ENCODE measurements at places on chromosomes 13 and 19. TPM values are rescaled to one million over a fixed set of nuclear protein-coding genes. Genes with fewer than 3 reads are reported as not detected.
A peak's percentile ranks its signal among the peaks of the same experiment; 100 is the strongest.

- no peak for DNase-seq
These were observed 81.4 kb downstream of the KCTD15 start for GRCh38 chr19:33878030-33878544.

- no peak for DNase-seq
These were observed 1.8 kb downstream of the APOC4 start for GRCh38 chr19:44943801-44944249.

GRCh38 chr19:44818466-44819031 is 9.6 kb downstream of the BCAM start:
- DNase-seq = no peak

GRCh38 chr19:5536337-5536894 is 31.3 kb downstream of the TINCR start:
- DNase-seq = no peak

GRCh38 chr13:30934381-30934780 is 1.9 kb downstream of the TEX26 start:
- no peak for DNase-seq

DNA sequence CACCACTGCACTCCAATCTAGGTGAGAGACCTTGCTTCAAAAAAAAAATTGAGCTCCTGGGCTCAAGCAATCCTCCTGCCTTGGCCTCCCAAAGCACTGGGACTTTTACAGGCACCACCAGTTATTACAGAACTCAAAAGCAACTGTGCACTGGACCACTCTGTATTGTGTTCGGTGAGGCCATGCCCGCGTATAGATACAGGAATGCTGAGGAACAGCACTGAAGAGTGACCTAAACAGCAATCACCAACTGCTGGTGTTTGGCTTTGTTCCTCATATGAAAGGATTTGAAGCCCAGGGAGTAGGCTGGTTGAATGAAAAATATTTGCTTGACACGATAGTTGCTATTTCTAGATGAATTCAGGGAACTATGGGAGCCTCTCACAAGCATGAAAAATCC is 29.5 kb downstream of the SLC25A30 start:
- DNase-seq = no peak

DNA sequence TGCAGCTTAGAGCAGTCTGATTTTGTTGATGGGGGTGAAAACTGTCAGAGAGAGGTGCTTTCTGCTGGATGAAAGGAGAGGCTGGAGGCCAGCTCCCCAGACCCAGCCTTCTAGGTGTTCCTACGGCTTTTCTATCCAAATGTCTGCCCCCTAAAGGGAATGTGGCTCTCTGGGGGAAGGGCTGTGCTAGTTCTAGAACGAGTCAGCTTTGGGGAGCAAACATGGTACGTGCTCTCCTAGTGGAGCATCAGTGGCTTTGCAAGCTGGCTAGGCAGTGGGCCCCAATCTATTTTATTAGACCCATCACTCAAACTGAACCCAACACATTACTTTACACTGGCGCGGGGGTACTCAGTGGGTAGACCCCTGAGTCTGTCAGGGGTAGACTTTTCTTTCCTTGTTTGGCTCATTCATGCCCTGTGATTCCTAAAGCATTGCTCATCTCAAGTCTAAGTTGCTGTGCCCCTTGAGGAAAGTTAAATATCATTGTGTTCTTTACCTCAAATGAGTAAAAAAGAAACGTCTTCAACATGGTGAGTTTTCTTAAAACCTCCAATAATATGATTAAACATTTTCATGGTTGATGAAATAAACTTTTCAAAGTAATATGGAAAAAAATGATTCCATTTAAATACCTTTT is 254.9 kb downstream of the DLEU7 start:
- no peak for DNase-seq

The SIX5 gene
- 2.2 TPM for total RNA-seq

DNA sequence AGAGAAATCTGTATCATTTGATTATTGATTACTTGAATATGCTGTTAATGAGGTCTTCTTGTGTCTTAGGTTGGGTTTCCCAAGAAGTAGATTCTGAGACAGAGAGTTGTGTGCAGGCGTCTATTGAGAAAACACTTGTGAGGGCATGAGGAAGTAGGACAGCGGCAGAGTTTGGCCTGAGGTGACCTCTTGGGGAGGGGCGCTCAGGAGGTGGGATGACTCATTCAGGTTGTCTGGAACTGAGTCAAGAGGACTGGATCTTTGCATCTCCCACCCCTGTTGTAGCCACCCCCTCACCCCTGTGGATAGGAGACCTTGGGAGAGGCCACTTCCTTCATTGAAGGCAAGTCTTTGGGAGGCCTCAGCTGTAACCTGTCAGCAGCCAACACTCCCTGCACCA is 35.2 kb upstream of the WDFY2 start:
- no peak for DNase-seq

DNA sequence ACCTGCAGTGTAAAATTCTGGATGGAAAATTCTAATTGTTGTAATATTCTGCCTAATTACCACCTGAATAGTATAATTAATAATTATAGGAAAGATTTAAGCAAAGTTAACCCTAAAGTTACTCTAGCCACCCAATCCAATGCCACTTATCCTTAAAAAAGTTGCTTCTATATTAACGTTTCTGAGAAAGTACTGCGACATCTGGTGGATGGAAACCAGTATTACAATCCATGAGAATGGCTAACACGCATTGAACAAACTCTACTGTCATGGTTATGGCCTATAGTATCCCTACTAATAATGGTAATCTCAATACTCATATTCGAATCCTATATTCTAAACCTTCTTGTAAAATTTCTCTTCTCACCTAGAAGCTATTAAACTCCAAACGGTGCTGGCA is 1551.8 kb downstream of the SLITRK1 start:
- no peak for DNase-seq

GRCh38 chr19:19057317-19057716 is 6.5 kb upstream of the SLC25A42 start:
- no peak for DNase-seq

DNA sequence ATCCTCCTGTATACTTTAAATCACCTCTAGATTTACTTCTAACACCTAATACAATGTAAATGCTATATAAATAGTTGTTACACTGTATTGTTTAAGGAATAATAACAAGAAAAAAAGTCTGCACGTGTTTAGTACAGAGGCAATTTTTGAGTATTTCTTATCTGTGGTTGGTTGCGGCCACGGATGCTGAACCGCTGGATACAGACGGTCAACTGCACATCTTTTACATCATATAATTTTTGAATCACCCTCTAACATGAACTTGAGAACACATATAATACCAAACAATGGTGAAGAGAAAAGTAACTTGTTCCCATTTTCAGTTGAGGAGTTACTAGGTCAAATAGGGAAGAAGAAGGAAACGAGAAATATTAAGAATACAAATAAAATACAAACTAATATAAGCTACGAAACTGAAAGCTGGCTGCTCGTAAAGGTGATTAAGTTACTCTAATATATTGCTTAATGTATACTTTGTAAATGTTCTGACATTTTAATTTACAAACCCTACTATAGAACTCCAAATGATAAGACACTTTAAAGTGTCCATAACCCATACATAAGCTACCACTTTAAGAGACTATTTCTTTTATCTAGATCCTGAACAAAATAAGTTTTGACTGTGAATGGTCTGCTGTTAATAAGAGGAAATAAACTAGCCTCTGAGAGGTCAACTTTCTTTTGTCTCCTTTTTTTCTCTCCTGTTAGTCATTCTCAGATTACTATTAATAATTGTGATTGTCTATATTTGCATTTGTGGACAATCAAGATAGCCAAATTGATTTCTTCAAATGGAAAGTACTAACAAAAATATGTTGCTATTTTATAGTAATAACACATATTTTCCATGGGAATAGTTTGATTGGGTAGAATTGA is 457.4 kb downstream of the DIAPH3 start:
- DNase-seq = no peak

GRCh38 chr13:37616131-37616530 is 17.6 kb upstream of the POSTN start:
- no peak for DNase-seq

GRCh38 chr13:50711996-50712395 is 131.5 kb downstream of the DLEU7 start:
- no peak for DNase-seq

DNA sequence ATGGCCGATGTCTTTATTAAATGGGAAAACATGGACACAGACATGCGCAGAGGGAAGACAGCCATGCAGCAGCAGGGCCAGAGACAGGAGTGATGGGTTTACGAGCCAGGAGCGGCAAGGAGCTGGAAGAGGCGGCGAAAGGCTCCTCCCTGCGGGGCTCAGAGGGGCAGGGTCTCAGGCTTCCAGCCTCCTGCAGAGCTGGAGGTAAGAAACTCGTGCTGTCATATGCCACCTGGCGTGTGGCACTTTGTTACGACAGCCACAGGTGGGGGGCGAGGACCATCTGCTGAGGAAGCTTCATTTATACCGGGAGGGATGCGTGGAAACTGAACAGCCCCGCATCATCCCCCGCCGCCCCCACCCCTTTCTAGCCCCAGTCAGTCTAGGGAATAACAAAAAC is 52.0 kb upstream of the SPACA7 start:
- no peak for DNase-seq

GRCh38 chr13:59721926-59722910 is 441.5 kb downstream of the DIAPH3 start:
- DNase-seq = peak; percentile 4

DNA sequence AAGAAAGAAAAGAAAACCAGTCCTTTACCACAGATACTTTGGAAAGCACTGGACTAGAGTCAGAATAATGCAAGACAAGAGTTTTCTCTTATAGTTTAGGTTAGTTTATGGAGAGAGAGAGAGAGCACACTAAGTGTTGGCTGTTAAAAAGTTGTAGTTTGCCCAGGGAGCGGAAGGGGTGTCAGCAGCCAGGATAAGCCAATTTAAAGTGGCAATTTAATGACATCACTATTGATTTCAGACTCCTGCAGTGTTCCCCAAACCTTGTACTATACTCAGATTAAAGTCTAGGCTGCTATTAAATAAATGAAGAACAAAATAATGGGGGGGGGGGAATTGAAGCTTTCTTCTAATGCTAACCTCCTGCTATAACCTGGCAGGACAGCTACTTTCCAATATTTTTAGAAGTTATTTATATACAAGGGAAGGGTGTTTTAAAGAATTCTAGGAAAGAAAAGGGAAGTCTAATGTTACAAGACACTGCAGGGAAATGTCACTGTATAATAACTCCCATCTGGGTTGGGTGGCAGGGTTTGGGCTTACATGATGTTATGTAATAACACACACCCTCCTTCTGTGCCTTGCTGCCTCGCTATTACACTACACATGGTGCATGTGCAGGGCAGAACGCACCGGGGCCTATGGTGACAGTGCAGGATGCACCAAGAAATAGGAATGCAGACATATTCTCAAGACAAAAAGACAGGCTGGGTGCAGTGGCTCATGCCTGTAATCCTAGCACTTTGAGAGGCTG is 19.9 kb downstream of the TPT1 start:
- DNase-seq = no peak

DNA sequence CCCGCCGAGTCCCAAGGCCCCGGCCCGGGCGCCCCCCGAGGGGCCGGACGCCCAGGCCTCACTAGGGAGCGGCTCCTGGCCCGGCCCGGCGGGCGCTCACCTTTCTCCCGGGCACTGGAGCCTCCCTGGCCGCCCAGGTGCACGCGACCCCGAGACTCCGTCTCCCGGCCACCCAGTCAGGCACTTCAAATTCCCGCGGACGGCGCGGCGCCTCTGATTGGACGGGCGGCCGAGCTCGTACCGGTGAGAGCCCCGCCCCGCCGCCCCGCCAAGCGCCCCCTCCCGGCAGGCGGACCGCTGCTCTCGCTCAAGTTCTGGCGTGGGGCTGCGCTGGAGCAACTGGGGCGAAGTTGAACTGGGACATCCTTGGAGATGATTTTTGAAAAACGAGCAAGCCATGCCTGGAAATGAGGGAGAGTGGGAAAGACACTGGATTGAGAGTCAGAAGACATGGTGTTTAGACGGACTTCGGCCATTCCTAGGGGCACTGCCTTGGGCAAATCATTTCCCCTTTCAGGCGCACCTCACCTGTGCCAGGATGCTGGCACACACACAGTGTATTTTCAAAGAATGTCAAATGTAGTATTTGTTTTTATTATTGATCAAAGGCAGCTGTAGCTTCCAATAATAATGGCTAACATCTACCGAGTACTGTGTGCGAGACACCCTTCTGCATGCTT is 485.3 kb downstream of the UQCRFS1 start:
- DNase-seq = peak; percentile 50

GRCh38 chr19:2747349-2747748 is 7.5 kb upstream of the SLC39A3 start:
- DNase-seq = no peak

- DNase-seq = no peak
These were observed 16.5 kb upstream of the GGACT start for GRCh38 chr13:100604918-100605710.

The FFAR1 gene
- total RNA-seq = not detected

DNA sequence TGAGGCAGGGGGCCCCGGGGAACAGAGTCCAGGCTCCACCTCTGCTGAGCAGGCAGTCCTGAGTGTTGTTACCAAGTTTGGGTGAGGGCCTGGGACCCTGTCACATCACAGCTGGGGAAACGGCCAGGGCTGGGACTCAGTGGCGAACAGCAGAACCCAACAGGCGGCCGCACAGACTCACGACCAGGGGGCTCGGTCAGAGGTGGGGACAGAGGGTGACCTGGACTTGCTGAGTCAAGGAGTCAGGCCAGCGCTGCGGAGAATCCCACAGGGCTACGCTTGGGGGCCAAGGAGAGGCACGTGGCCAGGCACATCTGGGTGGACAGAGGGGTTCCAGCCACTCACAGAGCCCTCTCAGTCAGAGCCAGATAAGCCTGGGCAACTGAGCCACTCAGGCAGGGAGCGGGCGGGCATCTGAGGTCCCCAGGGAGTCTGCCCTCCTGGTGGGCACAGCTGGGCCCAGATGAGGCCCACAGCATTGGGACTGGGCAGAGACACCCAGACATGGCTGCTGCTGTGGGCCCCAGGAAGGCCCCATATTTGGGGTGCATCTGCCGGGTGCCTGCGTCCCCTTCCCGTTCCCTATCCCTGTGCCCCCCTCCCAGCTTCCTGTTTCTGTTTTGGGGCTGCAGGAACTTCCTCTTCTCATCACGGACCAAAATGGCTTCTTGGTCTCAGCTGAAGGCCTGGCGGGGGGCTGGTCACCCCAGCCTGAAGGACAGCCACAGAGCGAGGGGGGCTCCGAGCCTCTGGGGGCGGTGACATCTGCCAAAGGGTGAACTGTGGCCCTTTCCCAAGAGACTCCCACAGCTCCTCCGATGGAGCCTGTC is 34.0 kb downstream of the CEBPA start:
- DNase-seq = no peak

- DNase-seq = peak; percentile 77
These were observed 73.2 kb upstream of the MEDAG start for GRCh38 chr13:30832845-30833332.

- DNase-seq = peak; percentile 18
These were observed 56.6 kb downstream of the CEBPG start for GRCh38 chr19:33429891-33430673.

DNA sequence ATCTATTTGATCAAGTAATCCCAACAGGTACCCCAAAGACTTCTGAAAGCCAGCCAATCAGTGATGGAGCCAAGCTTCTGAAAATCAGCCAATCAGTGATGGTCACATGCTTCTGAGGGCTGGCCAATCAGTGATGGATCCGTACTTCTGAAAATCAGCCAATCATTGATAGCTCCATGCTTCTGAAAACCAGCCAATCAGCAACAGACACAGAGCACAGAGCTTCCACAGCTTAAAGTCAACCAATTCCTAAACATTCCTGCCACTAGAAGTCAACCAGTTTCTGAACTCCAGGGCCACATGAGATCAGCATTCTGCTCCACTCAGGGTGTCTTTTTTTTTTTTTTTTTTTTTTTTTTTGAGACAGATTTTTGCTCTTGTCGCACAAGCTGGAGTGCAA is 8.2 kb upstream of the HSD17B14 start:
- no peak for DNase-seq

GRCh38 chr13:46490129-46490528 is 62.8 kb upstream of the LRCH1 start:
- no peak for DNase-seq

GRCh38 chr13:91133941-91134802 is 213.3 kb upstream of the MIR17HG start:
- DNase-seq = peak; percentile 57

All from activated naive CD4-positive, alpha-beta T cell treated with anti-CD3 and anti-CD28 coated beads for 36 hours (primary cell).